ENCODE measurements at places on chromosomes 13 and 19.

- no peak for DNase-seq
Observed at GRCh38 chr13:95035311-95036109, 265.7 kb downstream of the ABCC4 start.

DNA sequence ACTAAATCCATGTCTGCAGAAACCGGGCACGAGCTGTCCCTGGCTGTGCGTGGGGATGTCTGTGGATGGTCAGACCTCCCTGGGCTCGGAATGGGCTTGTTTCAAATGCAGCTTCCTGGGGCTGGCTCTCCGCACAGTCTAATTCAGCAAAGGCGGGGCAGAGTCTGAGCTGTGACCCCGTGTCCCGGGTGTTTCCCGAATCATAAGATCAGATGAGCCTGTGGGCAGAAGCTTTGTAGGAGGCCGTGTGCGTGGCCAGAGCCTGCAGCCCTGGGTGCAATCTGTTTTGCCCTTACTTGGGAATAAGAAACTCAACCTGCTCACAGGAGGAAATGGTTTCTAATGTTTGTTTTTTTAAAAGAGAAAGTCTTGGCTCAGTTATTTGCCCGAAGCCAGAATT lies 13.9 kb upstream of the GNA11 start:
- DNase-seq: no peak

DNA sequence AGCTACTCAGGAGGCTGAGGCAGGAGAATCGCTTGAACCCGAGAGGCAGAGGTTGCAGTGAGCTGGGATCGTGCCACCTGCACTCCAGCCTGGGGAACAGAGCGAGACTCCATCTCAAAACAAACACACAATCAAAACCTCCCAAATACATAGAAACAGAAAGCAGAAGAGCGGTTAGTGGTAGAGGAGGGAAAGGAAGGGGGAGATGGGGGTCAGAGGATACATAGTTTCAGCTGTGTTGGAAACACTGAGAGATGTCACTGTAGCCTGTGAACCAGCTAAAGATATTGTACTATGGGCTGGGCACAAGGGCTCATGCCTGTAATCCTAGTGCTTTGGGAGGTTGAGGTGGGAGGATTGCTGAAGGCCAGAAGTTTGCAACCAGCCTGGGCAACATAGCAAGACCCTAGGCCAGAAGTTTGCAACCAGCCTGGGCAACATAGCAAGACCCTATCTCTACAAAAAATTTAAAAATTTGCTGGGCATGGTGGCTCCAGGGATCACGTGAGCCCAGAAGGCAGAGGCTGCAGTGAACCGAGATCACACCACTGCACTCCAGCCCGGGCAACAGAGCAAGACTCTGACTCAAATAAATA lies 49.9 kb downstream of the GNG7 start:
- no peak for DNase-seq

GRCh38 chr19:33098055-33098534 lies 17.1 kb downstream of the GPATCH1 start:
- DNase-seq: no peak

DNA sequence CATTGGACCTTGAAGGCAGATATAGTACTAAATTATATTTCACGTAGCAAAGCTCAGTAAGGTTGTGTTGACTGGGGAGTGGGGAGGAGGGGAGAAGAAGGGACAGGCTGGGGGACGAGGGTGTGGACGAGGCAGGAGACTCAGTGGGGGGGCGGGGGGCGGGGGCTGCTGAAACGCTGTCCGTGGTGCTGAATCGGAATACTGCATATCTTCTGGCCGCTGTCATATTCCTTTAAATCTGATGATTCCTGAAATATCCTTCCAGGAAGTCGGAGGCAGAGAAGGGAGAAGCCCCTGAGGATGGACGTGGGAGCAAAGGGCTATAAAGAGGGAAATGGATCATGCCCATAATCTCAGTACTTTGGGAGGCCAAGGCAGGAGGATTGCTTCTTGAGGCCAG lies 34.7 kb upstream of the CASP14 start:
- DNase-seq: no peak

- no peak for DNase-seq
Observed at GRCh38 chr13:77000475-77000874, 8.6 kb downstream of the CLN5 start.

- no peak for DNase-seq
Observed at GRCh38 chr13:42035905-42036521, 12.4 kb upstream of the DGKH start.

DNA sequence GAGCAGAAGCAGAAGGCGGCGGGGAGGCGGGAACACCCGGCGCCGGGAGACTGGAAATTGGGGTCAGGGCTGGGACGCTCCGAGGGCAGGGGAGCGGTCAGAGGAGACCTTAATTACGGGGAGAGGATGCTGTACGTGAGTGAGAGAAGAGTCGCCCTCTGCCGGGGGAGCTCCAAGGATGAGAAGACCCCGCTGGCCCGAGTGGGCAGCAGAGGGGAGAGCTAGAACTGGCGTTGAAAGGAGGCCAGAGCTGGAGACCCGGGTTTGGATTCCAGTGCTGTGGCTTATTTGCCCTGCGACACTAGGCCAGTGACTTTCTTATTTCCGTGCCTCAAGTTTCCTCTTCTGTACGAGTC lies 536 bp downstream of the FAM32A start:
- no peak for DNase-seq

GRCh38 chr19:54457773-54458647 lies 5.6 kb downstream of the LENG9 start:
- DNase-seq: no peak

- DNase-seq: no peak
Observed at GRCh38 chr19:55315956-55316525, 9.1 kb downstream of the TMEM150B start.

DNA sequence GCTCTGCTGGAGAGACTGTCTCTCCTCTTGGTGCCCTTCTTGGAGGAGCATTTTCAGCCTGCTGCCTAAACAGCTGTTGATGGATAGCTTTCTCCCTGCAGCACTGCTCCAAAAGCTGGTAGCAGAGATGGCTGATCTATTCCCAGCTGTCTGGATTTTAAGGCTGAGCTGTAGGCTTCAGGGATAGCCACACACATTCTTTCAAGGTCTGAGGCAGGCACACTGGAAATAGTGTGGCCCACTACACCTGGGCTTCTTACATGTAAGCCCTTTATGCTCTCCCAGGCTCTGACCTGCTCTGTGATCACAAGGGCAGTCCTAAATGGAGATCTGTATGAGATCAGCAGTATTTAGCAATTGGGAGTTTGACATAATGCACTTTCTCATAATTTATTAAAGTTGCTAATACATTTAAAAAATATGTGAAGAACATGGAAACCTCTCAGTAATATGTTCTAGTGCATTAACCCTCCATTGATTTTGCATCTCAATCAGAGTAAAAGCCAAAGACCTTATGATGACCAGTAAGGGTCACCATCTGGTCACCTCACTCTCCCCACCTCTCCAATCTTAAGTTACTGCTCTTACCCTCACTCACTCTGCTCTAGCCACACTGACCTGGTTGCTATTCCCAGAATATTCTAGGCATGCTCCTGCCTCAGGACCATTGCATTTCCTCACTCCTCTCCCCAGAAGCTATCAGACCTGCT lies 91.6 kb downstream of the MBNL2 start:
- no peak for DNase-seq

DNA sequence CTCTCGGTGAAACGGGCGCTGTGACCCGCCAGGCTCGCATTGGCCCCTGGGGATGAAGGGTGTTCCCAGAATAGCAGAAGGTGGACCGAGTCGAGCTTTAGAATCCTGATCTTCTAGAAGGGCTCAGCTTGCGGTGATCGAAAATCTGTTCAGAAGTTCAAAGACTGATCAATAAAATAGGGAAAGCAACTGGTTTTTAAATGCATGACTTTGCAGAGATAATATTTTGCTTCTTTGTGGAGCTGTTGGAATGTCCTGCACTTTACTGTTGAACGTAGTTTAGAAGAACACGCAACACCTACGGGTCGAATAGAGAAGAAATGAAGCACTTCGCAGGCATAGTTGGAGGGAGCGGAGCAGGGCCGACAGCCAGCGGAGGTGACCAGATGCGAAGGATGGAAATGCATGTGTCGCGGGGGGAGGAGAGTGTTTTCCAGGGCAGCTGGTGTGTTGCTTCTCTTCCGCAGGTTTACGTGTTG lies 766 bp downstream of the CEBPG start:
- DNase-seq: no peak

DNA sequence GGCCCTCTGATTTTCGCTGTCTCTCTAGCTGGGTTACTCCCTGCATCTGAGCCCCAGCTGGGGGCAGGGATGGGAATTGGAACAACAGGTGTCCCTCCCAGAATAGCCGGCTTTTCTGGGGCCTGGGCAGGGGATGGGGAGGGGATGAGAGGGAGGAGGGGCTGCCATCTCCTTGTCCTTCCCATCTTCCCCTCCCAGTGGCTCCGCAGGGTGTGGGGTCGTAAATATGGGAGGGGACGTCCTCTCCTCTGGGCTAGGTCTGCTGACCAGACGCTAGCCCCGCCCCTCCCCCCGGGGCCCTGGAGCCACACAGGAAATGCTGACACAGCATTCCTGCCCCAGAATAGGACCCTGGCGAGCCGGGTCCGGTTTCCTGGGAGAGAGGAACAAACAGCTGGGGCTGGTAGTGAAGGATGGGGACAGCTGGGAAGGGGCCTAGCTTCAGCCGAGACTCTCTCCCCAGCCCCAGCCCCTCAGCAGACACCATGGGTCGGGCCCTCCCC lies 1.1 kb downstream of the RYR1 start:
- DNase-seq: no peak

DNA sequence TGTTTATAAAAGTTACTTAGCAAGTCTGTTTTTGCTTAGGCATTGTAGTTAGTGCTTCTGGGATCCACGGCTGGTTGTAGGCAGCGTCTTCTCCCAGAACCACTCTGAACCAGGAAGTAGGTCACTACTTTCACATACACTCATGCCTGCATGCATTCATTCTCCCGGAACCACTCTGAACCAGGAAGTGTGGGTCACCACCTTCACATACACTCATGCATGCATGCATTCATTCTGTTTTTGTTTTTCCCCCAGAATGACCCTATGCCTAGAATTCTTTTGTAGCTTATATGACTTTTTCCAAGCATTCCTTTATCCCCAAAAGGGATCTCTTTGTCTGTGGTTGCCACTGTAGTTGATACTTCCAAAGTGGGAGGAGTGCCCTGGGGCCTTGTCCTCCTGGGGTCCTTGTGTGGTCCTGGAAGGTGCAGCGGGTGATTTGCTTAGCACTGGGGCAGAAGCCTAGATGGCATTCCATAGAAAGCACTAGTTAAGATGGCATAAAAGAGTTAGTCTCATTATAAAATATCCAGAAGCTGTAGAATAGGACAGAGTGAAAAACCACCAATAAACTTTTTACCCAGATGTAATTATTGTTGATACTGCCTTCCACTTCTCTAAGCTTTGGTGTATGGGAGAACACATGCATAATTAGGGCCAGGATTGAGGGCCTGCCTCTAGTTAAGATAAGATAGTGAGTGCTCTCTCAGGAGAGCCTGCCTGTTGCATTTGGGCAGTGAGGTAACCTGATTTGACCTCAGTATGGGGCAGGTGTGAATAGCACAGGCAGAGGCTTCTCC lies 68.6 kb upstream of the TEX29 start:
- no peak for DNase-seq

DNA sequence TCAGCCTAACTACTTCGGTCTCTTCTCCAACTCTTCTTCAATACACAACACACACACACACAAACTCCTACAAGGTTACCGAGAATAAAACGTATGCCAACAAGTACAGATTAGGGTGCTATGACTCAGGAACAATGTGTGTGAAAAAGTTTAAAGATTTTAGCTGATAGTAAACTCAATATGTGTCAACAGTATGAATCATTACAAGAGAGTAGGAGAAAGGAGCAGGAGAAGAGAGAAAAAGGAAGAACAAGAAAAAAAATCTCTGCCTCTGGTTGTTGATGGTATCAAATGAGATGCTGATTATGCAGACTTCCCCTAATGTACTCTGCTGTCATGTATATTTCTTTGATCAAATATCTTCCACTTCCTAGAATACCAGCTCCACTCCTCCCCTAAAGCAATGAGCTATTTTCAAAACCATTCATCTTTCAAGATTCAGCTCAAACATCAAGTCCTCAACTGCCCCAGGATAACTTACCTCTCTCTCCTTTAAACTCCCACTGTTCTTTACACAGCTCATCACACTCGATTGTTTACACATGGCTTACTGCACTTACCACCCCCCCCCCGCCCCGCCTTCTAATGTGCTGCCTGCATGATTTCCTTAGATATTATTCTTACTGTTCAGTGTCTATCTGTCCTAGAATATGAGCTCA lies 95.6 kb downstream of the FAM216B start:
- DNase-seq: no peak

DNA sequence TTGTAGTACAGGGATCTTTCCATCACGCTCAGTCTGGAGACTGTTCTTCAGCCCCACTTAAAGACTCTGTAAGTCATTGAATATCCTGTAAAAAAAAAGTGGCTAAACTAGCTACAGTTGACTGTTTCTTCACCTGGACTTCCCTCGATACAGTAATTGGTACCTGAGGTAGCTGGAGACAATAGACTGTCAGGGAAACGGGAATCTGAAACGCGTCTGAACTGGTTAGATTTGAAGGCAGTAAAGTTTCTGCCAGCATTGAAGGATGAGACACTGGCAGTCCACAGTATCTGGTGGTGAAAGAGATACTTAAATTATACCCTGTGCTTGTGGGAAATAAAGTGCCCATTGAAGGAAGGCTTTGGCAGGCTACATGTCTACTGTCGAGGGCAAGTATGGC lies 550.5 kb downstream of the IRS2 start:
- no peak for DNase-seq

- no peak for DNase-seq
Observed at GRCh38 chr13:44206434-44206833, 167.2 kb upstream of the SERP2 start.

DNA sequence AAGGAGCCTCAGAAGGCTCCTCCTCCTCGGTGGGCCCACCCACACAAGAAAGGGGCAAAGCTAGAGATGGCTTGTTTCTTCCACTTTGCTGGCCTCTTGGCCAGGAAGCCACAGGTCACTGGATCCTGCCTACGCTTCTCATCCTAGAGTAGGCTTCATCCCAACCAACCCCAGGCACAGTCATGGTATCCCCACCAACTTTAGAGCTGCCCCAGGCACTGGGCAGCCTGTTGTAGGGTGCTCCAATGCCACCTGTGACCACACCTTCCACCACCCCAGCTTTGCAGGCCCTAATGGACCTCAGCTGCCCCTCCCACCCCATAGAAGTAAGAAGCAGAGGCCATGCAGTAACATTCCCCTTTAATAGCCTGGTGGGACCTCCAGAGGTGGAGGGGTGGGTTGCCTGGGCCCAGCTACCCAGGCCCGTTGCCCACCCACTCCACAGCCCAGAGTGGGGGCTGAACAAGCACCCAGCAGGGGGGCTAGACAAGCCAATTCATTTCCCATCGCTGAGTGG lies 522 bp upstream of the CHMP2A start:
- no peak for DNase-seq

DNA sequence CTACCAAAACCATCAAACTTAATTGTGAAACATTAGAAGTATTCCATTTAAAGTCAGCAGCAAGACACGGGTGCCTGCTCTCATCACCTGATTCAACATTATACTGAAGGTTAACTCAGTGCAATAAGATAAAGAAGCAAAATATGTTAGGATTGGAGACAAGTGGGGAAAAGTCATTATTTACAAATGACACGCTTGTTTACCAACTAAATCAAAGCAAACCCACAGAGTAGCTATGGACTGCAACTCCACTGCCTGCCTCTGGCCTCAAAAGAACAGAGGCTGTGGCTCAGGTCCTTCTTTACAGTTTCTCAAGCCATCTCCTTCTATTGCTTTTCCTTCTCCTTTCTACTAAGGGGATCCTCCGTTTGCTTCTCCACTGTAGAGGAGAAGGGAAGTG lies 21.0 kb upstream of the ATP12A start:
- DNase-seq: no peak

- DNase-seq: peak; percentile 40
Observed at GRCh38 chr19:11130824-11131455, 24.6 kb downstream of the SPC24 start.

GRCh38 chr19:623974-624373 lies 9.4 kb downstream of the POLRMT start:
- DNase-seq: no peak
